ENCODE measurements at places on chromosomes 6 and 20. TPM values are rescaled to one million over a fixed set of nuclear protein-coding genes. Genes with fewer than 3 reads are reported as not detected.
A peak's percentile ranks its signal among the peaks of the same experiment; 100 is the strongest.

DNA sequence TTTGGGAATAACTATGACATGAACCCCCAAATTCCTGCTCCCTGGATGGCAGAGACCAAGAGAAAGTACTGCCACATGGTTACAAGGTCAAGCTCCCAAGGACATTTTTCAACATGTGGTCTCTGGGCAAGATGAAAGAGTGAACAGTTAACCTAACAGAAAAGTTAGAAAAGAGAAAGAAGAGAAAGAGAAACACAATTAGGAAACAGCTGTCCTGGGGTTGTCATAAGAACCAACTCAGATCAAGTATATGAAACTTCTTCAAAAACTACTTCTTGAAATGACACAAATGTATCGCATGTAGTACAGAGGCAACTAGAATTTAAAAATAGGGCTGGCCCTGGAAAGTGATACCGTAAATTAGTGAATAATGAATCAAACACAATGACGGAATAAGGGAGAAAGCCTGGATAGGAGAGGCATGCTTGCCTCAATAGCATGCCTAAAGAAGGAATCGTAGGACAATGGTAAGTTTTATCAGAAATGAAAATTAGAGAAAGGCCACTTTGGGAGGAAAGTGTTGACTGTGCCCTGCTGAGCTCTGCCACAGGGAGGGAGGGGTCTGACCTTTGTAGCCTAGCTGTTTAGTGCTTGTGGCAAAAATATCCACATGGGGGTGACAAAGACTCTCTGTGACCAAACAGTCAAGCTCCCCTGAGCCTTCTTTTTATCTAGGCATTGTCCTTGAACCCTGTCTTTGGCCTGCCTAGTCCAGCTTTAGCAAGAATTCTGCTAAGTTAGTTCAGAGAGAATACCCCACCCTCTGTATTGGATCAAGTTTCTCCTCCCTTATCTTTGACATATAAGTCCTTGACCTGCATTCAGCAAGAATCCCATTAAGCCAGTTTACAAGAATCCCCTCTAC lies 4.3 kb upstream of the DCBLD1 start:
- peak; percentile 57 for DNase-seq

DNA sequence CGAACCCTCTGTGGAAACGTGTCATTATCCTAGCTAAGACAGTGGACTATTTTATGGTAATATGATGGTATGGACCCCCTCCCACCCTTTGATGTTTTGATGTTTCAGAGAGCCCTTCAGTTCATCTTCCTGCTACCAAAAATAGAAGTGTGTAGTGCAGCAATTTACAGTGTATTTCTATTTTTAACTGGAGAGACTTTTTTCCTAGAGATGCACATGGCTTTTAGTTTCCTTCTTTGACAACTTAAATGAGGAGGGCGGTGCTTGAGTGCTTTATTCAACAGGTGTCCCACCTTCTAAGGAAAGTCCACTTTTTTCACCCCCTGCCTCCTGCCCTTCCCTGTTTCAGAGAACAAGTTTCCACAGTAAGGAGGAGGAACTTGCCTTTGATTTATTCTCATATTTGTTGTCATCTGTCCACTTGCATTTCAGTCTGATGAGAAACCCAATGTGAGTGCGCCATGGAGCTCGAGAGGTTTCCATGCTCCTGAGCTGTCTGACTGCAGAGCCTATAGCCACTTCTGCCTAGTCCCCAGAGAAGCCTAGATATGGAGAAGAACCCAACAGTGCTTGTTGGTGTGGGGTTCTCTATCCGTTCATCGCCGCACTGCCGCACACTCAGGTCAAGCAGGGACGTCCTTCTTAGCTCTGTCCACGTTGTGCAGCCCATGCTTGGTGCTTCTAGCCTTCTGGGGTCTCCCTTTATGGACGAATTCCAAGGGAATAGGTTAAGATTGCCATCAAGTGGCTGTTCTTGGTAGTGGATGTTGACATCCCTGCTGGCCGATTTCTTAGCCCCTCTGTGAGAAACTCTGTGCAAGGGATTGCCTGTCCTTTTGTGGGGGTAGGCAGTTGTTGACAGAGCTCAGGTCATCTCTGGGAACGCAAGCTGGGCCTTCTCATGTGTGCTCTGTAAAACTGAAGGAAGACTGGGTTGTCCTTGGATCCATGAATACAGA lies 144.2 kb downstream of the JARID2 start:
- peak; percentile 87 for DNase-seq

DNA sequence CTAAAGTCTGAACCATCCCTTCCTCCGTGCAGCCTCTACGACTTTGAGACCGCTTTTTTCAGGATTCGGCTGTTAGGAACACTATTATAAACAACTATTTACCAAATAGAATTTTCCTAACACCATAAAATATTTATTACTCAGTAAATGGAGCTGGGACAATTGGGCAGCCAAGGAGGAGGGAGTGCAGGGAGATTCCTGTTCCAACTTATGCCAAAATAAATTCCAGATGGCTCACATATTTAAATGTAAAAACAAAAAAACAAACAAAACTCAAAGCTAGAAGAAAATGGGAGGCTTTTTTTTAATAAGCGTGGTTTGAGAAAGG lies 48.1 kb downstream of the TCP11 start:
- no peak for DNase-seq

DNA sequence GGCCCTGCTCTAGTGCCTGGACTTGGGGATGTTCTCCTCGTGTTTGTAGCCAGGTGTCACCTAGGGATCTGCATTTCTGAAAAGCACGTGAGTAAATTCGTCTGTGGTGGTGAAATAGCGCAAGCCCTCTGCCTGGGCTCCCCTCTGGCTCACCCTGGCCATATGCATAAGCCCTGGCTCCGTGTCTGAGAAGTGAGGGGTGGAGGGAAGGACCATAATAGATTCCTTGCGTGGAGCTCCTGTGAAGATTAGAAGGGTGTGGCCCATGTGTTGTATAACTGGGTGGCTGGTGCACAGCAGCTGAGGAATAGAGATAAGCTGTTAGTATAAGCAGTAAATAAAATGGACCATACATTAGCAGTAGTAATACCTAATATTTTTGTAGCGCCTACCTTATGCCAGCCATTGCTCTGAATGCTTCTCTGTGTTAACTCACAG lies 4.8 kb downstream of the BCAS1 start:
- DNase-seq: no peak

GRCh38 chr6:113645576-113645970 lies 211.6 kb upstream of the MARCKS start:
- DNase-seq: no peak

GRCh38 chr20:35644806-35645205 lies 19.9 kb downstream of the CPNE1 start:
- no peak for DNase-seq

- no peak for DNase-seq
These were observed 7.5 kb upstream of the RWDD1 start for GRCh38 chr6:116563830-116564229.

- no peak for DNase-seq
These were observed 125.4 kb downstream of the HIVEP1 start for GRCh38 chr6:12137480-12137879.

DNA sequence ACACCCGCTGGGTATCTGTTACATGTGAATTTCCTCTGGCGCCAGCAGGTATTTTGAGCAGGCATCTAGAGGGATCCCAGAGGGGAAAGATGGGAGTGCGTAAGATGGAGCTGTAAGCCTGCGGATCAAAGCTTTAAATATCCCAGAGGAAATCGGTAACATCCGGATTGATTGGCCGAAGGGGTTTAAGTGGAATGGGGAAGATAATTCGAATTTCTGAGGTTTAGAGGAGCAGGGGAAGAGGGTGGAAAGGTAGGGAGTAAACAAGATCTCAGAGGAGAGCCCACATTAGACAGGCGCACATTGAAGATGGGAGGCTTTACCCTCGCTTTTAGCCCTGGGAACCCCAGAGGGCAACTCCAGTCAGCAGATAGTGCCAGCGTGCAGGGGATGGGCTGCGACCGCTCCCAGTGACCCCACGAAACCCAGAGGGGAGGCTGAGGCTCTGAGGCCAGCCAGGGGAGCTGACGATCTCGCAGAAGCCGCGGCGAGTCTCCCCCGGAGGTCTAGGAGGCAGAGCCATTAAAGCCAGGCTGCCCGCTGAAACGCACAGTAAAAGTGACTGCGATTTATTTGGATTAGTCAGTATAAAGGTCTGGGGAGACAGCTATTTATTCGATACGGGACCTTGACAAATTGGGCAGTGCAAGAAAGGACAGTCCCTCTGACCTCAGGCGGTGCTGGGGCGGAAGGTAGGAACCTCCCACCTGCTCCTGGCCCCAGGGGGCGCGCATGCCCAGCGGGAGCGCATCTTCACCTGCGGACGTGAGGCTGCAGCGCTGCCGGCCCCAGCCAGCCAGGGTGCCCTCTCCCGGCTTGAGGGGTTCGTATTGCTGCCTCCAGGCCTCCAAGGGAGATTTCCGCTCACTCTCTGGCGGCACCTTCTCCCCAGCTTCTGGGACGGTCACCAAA lies 34.3 kb upstream of the TCF21 start:
- DNase-seq: no peak

RBBP9 gene
- total RNA-seq: 15.7 TPM

ENPP3 gene
- 0.66 TPM for total RNA-seq

BNIP5 gene
- not detected for total RNA-seq

TRERF1 gene
- total RNA-seq: 2.3 TPM

SLC22A23 gene
- total RNA-seq: 8.0 TPM

TSHZ2 gene
- total RNA-seq: not detected
